Choroid plexus epithelial cell (primary cell): ENCODE measurements at places on chromosomes 1 and 21.

DNA sequence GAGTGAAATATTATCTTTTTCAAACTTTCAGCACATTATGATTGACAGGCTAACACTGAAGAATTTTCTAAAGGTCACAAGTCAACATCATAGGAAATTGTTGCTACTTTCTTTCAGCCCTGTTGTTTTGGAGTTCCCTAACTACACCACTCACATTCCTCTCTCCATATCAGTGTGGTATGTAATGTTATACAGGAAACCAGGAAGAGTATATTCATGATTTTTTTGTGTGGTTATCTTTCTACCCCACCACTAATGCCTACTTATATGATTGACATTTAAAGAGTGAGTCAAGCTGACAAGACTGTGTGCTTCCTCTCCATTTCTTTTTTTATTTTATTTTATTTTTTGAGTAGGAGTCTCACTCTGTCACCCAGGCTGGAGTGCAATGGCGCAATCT lies 47.8 kb upstream of the PRDM2 start:
- DNase-seq = peak; percentile 23

GRCh38 chr1:195195423-195196057 lies 1412.7 kb downstream of the KCNT2 start:
- no peak for DNase-seq

GRCh38 chr1:153553830-153554541 lies 4.9 kb upstream of the S100A3 start:
- no peak for DNase-seq

GRCh38 chr1:52955129-52955970 lies 28.3 kb downstream of the SCP2 start:
- DNase-seq = peak; percentile 73

GRCh38 chr1:218330043-218330623 lies 15.0 kb upstream of the TGFB2 start:
- DNase-seq = peak; percentile 74

GRCh38 chr1:108749081-108749480 lies 2.6 kb downstream of the STXBP3 start:
- DNase-seq = no peak

GRCh38 chr21:26130249-26130881 lies 40.2 kb downstream of the APP start:
- peak; percentile 91 for DNase-seq

DNA sequence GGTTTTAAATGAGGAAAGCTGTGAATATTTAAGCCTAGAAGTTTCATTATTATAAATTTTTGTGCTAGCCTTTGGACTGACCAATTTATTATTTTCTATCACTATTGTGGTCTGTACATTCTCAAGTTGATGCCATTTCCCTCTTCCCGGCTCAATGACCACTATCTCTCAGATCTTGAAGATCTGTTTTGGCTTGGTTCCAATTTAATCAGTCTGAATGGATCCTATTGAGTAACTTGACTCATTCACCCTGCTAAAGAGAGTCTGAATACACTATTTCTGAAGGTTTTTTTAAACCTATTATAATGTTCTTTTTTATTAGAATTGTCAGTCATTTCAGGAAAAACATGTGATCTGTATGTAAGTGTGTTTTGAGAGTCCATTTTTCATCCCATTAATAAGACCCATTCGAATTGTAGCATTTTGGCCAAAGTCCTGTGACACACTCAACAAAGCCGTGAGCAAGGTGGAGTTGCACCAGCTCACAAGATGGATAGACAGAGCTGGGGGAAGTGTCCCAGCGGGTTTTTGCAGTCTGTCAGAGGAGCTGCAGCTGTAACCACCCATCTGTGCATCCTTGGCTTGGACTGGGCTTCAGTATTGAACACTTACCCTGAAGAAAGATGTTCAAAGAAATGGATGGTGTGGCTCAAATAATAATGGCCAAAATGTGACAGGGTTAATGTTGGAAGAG lies 145.6 kb downstream of the NFIA start:
- DNase-seq = no peak

DNA sequence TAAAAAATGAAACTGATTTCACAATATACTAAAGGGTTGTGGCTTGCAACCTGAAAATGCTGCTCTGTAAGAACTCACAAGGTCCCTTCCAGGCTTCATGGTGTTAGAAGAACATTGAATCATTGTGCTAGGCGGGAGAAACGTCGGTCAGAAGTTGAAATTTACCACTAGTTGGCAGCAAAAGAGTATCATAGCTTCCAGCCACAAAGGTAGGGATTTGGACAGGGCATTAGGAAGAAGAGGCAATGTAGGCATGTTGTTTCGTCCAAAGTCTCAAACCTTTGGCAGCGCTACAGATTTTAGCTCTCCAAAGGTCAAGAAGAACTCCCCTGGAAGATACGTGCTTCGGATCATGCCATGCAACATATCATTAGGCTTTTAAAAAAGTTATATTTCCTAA lies 62.5 kb upstream of the ZP4 start:
- no peak for DNase-seq

- peak; percentile 70 for DNase-seq
Observed at GRCh38 chr1:214281720-214282629, 1.0 kb downstream of the SMYD2 start.

GRCh38 chr1:24138476-24139221 lies 4.3 kb downstream of the IL22RA1 start:
- no peak for DNase-seq

DNA sequence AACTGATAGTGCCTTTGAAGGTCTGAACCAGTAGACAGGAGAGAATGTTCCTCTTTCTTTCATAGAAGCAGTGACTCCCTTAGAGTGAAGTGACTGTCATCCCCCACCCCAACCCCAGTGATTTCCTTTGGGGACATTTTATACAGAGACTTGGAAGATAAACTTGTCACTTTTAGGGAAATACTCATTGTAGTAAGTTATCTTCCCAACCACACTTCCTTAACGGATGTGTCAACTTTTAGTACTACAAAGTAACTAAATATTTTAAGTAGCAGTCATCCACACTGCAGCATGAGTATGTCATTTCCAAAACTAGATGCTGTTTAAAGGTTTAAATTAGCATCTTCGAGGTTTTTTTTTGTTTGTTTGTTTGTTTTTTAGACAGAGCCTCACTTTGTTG lies 13.7 kb downstream of the LRRC8B start:
- DNase-seq = no peak

- peak; percentile 42 for DNase-seq
Observed at GRCh38 chr1:64540265-64540791, 70.4 kb downstream of the CACHD1 start.

DNA sequence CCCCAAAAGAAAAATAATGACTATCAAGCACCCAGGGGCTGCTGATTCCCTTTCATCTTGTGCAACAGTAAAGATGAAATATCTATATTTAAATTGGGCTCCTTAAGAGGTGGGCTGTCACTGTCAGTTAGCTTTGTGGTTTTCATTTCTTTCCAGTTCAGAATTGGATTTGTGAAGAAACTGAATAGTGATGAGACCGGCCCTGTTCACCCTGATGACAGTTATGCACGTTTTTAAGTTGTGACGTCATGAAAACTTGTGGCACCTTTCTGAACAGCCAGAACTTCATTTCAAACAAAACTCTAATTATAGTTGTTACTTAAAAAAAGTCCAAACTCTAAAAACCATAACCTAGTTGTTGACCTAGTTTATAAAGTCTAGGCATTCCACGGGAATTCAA lies 125.9 kb downstream of the RUNX1 start:
- DNase-seq = no peak
